ENCODE measurements at places on chromosomes 3 and 15.

DNA sequence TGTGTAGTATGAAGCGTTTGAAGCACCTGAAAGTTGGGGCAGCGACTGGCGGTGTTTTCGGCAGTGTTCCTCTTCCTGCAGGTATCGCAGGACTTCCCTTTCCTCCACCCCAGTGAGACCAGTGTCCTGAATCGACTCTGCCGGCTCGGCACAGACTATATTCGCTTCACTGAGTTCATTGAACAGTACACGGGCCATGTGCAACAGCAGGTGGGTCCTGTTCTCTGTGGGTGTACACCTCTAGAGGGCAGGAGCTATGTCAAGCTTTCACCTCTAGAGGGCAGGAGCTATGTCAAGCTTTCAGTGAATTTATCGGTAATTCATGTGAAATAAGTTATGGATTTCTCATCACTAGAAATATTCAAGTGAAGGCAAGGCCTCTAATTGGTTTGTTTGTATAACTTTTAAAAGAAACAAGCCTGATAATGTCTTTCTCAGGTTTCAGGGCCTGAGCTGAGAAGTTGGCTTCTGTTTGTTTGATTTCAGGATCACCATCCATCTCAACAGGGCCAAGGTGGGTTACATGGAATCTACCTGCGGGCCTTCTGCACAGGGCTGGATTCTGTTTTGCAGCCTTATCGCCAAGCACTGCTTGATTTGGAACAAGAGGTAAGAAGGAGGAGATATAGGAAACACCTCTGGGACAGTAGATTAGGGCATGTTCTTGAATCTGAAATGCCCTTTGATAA, 5.3 kb downstream of the TUBGCP4 start:
- DNase-seq = peak; percentile 47

DNA sequence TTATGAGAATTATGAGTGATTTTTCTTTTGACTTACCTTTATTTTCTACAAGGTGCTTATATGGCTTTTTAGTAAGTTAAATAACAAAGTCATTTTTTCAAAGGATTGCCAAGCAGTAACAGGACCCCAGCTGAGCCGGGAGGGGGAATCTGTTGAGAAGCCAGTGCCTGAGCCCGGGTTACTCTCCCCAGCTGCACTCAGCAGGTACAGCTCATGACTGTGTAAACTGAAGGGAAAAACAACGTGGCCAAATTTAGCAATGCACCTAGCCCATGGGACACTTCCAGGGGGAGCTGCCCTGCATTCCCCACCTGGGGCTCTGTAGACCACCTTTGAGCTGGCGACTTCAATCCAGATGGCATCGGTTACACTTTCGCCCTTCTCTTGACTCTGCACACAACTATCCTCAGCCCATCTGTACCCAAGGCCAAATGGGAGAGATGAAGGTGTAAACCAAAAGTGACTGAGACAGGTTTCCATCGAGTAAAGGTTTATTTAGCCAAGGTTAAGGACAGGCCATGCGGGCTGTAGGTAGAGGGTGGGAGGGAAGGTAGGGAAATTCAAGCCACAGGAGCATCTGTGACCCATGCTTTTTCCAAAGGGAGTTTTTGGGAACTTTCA, 18.2 kb upstream of the HCN4 start:
- DNase-seq = no peak

DNA sequence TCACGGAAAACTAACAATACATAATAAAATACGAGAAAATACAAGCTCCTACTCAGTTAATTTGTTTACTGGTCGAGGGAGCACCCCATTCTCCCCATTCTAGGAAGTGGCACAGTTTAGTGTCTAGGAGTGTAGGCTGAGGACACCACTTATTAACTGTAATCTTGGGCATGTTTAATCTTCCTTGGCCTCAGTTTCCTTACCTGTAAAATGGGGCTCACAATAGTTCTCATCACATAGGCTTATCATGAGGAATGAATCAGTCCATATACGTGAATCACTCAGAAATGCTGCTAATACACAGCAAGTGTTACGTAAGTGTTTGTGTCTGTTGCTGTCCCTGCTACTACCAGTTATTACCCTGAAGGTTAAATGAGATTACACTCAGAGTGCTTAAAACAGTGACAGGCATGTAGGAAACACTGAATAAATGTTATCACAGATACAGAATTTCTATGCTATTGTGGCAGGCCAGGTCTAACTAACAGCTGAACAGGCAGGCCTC, 210.2 kb downstream of the OSBPL10 start:
- no peak for DNase-seq

- no peak for DNase-seq
Observed at GRCh38 chr3:102466001-102466400, 31.2 kb downstream of the ZPLD1 start.

DNA sequence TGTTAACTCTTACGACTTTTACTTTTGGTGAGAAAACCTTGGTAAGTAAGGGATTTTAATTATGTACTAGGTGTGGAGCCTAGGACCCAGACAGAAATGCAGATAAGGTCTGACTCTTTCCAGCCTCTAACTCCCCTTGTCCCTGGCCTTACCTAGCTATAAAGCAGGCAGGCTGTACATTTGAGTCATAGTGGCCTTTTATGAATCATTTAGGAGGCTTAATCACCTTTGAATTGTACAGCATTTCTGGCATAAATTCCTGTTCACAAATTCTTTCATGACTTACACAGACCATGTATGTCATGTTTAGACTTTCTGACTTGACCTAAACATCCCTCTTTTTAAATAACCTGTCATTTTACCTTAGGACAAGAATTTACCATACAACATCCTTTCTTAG, 47.4 kb downstream of the CHCHD4 start:
- DNase-seq = no peak

- DNase-seq = no peak
Observed at GRCh38 chr15:39530480-39531342, 50.2 kb upstream of the THBS1 start.

Measured in GM13977 (cell line).